NCI-H226 (cell line): ENCODE measurements at places on chromosomes 5 and 9.

GRCh38 chr5:95919658-95920057, 42.0 kb downstream of the ELL2 start:
- DNase-seq: no peak

DNA sequence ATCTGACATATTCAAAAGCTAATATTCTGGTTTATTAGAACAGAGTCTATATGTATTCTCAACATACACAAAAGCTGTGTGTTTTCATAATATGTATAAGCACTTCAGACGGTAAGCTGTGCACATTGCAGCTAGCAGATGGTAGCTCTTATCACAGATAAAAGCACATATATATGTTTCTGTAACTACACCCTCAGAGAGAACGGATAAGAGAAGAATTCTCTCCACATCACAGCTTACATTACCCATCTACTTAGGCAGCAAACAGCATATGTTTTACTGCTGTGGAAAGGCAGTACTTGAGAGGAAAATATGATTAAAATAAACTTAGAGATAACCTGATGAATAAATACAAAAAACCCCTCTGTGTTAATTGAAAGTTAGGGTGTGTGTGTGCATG, 450.9 kb upstream of the ZNF608 start:
- no peak for DNase-seq

GRCh38 chr9:14119694-14120514, 194.0 kb downstream of the NFIB start:
- peak; percentile 28 for DNase-seq

- no peak for DNase-seq
These were observed 547 bp downstream of the CLTA start for GRCh38 chr9:36191290-36191645.

DNA sequence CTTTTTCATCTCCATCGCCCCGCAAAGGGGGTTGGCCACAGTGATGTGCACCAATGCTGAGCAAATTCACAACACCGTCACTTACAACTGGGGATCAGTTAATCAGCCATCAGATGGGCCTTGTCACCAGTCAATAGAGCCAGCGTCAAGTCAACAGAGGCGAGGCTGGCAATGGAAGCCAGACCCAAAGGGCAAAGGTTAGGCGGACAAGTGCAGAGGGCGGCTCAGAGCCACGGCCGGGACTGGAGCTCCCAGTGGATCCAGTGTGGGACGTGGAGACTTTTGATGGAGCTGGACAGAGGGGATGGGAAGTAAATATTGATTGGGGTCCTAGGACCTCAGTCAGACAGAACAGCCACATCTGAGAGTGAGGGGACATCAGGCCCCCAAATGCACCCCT, 45.7 kb downstream of the DUSP1 start:
- DNase-seq: no peak

- DNase-seq: no peak
These were observed 87.0 kb downstream of the FEM1C start for GRCh38 chr5:115457571-115457970.

DNA sequence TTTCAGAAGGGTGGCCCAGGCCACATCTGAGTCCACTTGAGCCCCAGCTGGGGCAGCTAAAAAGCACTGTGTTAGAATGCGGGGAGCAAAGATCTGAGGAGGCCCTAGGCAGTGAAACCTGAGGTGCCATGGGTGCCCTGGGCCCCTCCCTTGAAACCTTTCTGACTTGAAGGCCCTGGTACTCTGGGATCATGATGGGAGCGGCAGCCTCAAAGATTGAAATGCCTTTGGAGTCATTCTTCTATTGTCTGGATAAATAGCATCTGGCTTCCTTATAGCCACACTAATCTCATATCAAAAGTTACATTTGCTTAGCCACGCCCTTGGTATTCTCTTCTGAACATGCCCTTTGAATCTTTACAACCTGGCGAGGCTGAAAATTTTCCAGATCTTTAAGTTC, 7.7 kb upstream of the SEMA5A start:
- no peak for DNase-seq

DNA sequence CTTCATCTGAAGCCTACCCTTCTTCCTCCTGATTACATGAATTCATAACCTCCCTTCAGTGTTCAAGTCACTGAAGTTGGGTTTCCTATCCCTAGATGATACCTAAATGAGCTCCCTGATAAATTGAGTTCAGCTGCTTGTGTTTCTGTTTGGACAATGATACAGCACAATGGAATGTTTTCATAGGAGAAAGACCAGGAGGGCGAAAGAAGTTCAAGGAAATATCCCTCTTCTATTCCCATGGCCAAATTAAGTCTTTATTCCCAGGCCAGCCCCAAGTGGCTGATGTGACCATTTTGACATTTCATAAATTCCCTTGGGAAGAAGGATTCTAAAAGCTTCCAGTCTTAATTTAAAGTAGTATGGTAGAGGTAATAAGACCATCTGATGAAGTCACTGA, 555.8 kb upstream of the CLINT1 start:
- DNase-seq: peak; percentile 73

DNA sequence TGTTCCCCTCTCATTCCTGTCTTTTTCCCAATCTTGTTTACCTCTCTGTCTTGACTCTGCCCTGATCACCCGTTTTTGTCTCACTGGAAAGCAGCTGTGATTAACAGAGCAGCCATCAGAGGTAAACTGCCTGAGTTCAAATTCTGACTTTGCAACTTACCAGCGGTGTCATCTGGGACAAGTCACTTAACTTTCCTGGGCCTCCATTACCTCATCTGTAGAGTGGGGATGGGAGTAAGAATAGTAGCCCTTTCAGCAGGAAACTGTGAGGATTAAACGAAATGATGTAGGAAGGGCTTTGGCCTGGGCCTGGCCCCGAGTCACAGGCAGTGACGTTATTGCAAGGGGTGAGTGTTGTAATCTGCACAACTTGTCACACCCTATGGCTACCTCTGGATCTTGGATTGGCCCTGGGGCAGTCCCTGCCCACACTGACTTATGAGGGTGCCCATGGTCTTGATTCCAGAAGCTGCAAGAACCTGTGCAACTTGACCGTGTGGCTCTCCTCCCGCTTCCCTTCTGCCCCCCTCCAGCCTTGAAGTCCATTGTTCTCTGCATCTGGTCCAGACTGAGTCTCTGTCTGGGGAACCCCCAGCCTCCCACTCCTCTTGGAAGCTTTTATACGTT, 657 bp upstream of the PCDH12 start:
- no peak for DNase-seq

GRCh38 chr5:22850981-22851380, 2.2 kb downstream of the CDH12 start:
- no peak for DNase-seq

GRCh38 chr5:6333182-6333905, 45.0 kb downstream of the MED10 start:
- no peak for DNase-seq

DNA sequence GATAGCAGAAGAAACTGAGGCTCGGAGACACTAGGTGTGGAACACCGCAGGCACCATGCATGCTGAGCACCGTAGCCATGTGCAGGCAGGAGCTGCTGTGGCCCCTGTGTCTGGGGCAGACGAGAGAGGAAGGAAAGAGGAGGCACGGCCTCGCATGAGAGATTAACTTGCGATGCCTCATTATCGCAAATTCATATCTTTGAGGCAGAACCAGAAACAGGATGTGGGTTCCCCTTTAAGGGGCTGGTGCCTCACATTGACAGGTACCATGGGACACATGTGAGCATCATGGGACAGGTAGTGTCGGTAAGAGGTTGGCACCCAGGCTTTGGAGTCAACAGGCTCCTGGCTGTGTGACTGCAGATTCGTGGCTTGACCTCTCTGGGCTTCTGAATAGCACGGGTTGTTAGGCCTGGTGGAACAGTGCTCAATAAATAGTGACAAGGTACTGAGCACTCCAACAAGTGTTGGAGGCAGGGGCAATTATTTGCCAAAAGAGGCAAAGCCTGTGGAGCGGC, 40.8 kb downstream of the NAIF1 start:
- DNase-seq: no peak

DNA sequence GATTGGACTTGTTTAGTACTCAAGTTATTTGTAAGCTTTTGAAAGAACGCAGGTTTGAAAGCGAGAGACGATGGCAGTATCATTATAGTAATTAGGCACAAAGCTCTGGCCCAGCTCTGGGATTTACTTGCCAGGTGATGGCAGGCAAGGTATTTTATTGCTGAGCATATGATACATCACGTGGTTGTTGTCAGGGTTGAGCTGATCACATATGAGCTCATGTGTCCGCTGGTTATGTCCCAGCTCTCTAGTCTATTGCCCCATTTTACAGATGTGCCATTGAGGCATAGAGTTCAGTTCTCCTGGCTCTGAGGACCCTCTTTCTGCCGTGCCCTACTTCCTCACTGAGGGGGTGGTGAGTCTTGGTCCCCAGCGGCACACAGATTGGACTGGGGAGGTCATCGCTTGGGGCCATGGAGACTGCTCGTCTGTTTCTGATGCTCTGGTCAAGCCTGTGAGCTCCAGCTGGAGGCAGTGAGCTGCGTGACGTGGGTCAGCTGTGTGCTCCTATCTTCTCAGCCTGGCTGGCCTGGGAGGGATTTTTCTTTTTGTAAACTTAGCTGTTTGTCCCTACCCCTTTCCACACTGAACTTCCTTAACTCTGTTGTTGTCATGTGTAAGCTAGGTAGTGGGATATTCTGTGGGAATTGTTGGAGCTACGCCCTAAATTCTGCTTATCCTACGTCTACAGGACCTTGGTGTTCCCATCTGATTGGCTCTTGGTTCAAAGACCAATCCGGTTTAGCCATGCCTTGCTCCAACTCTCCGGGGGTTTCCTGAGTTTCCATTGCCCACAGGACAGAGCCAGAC, 2.2 kb downstream of the NXNL2 start:
- no peak for DNase-seq

DNA sequence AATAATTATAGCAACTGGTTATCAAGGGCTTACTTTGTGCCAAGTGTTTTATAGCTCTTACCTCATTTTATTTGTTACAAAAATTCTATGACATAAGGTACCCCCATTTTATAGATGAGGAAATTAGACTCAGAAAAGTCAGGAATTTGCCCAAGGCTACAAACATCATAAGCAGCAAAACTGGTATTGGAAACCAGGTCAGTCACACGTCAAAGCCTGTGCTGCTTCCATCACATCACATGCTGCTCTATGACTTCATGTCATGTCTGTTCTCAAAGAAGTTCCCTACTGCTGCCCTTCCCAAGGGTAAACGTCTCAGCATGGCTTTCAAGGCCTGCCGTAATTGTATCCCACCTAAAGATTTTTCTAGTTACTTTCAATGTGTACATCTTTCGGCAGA, 6.9 kb upstream of the KIF2A start:
- no peak for DNase-seq

- no peak for DNase-seq
These were observed 10.2 kb downstream of the CMYA5 start for GRCh38 chr5:79699763-79700400.

- DNase-seq: no peak
These were observed 858 bp downstream of the NCS1 start for GRCh38 chr9:130172858-130173665.

- peak; percentile 34 for DNase-seq
These were observed 12.2 kb downstream of the INVS start for GRCh38 chr9:100111235-100111634.

DNA sequence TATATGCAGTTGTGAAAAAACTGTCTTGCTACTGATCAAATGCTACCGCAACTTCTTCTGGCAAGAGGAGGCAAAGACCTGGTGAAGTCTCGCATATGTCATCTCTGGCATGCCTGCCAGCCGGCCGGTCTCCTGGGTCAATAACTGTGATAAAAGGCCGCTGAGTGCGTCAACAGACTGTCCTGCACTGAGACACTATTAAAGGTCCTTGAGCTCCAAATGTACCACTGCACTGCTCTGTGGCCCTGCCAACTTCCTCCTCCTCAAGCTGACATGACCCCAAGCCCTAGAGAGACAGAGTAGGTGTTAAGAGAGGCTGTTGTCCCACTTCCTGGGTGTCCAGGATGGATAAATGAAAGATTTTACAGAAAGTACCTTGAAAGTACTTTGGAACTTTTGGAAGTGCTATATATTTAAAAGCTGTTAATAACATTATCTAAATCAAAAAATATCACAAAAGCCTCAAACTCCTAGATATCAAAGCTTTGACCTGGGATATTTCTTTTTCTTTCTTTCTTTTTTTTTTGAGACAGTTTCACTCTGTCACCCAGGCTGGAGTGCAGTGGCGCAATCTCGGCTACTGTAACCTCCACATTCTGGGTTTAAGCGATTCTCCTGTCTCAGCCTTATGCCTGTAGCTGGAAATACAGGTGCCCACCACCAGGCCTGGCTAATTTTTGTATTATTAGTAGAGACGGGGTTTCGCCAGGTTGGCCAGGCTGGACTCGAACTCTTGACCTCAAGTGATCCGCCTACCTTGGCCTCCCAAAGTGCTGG, 31.5 kb downstream of the RAPGEF1 start:
- no peak for DNase-seq

- DNase-seq: peak; percentile 43
These were observed 7.4 kb upstream of the HNRNPA0 start for GRCh38 chr5:137761566-137761965.

DNA sequence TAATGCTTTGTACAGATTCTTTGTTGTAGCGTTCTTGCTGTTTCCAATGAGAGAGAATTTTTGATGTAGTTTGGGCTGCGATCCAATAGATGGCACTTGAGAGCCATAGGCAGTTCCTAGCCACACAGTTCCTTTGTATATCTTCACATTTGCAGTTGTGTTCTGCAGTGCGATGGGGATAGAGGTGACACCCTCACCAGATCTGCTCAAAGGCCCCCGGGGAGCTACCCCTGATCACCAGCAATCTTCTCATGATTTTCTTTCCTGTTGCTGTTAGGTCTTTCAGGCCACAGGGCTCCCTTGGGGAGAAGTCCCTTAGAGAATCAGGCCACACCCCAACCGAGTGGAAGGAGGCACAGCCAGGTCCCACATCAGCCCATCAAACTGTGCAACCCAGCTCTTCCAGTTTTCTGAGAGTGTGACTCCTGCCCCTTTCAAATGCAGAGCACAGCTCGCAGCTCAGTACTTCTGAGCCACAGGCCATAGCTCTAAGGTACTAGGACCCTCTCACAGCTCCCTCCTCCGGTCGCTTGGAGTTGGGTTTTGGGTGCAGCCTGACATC, 353.7 kb downstream of the SLCO4C1 start:
- DNase-seq: no peak

- no peak for DNase-seq
These were observed 107.9 kb downstream of the TRIO start for GRCh38 chr5:14250748-14251701.

DNA sequence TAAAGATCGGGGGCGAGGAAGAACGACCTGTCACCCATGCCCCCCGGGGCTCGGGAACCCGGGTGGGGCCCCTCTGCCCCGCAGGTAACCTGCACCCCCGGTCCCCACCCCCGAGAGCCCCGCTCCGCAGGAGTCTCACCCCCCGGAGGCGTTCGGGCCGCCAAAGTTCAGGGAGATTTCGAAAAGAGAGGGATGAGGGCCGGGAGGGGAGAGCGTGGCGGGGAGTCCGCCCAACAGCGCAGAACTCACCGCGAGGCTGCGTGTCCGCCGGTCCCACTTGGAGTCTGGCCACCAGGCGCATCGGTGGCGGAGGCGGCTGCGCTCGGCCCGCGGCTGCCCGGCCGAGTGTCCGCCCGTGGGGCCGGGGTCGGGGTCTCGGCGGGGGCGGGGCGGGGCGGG, at the start of gene PHF19:
Gene PHF19 (minus strand): TSS at position 347 of the 399 bp plus-strand sequence. CDS start 2,447 bp downstream, outside the sequence.
- peak; percentile 43 for DNase-seq

GRCh38 chr5:132182359-132183040, 45.2 kb downstream of the P4HA2 start:
- peak; percentile 43 for DNase-seq

- DNase-seq: no peak
These were observed 64.3 kb downstream of the C9orf50 start for GRCh38 chr9:129556491-129557191.
